ENCODE measurements at places on chromosomes 2 and 18. TPM values are rescaled to one million over a fixed set of nuclear protein-coding genes. Genes with fewer than 3 reads are reported as not detected.

GRCh38 chr18:53937037-53937436 lies 287.4 kb downstream of the MBD2 start:
- no peak for DNase-seq

ZNF521 gene
- 55.6 TPM for total RNA-seq

DNA sequence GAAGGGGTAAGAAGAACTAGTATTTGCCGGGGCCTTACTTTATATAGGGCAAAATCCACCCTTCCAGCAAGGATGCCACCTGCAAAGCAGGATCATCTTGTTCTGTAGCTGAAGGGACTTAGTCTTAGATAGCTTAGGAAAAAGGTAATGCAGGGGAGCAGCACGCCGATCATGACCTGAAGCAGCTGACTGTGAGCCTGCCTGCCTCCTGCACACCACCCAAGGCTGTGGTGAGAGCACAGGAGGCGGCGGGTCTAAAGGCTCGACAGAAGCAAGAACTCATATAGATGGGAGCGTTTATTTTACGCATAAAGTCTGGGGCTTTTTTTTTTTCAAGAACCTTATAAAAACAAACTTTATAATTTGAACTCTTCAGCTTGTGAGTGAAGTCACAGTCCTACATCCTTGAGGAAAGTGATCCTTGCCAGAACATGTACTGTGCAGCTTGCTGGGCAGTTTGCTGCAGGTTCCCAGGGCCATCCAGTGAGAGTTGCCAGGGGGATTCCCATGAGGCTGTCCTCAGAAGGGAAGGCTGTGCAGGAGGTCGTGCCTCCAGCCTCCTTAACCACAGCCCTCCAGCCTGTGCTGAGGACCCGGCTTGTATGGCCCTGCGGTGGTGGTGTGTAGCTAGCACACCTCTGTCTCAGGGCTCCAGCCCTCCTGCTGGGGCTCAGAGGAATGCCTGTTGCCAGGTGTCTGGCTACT lies 92.1 kb downstream of the RNF144A start:
- no peak for DNase-seq

DNA sequence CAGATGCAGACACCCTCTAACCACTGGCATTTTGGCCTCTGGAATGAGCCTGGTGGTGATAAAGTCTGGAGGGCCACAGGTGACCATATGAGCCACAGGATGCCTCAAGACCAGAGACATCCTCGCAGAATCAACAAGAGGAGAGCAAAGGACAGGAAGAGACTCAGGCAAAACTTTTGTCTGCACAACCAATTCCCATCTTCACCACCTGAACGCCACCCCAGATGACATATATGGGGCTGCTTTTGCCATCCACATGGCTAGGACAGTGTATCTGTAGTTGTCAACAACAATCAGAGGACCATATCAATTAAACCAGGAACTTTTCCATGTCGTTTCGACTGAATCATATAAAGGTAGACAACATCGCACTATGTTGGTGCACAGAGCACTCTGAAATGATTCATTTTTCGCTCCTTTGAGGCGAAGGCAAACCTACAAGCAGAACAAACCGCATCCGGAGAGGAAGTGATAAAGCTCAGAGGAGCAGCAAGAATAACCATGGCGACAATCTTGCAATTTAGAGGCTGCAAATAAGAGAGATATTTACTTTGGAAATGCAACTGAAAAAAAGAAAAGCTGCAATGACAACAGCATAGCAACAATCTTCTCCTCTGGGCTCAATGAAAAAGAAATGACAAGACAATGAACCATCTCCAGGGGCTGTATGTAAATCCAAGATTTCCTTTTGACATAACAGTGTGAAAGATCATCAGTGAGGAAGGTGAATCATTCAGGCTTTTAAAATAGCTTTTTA lies 204.5 kb downstream of the ARL4C start:
- DNase-seq = peak; percentile 71

DNA sequence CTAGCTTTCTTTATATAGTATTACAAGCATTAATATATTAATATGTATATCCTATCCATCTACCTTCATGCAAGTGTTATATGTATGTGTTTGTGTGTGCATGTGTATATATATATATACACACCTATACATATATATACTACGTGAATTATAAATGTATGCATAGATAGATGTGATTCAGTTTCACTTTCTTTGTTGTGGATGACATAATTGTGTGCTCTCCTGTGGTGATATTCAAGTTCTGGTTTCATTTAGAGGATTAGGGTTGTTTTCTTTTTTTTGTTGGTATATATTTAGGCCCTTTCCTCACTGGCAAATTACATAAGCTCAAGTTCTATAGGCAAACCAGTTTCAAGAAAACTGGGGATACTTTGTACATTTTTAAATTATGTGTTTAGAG lies 225.7 kb upstream of the FANCL start:
- no peak for DNase-seq

DTNA gene
- 5.7 TPM for total RNA-seq

DNA sequence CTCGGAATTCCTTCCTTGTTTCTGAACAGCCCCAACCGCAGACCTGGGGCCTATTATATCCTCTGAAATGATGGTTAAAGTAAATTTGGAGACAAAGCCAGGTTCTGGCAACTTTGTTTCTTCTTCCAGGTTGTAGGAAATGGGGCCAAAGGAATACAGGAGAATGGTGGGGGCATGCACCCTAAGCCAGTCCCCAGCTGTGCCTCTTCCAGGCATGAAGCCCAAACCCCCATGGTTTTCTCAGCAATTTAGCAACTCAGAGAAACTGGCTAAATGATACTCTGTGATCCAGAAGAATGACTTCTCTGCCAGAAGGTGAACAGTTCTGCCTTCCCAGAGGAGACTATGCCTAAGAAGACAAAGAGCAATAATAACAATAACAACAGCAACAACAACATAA lies 635.0 kb upstream of the FANCL start:
- no peak for DNase-seq

RAPGEF4 gene
- 6.1 TPM for total RNA-seq

UGT1A5 gene
- not detected for total RNA-seq

COX5B gene
- total RNA-seq = 219 TPM

DNA sequence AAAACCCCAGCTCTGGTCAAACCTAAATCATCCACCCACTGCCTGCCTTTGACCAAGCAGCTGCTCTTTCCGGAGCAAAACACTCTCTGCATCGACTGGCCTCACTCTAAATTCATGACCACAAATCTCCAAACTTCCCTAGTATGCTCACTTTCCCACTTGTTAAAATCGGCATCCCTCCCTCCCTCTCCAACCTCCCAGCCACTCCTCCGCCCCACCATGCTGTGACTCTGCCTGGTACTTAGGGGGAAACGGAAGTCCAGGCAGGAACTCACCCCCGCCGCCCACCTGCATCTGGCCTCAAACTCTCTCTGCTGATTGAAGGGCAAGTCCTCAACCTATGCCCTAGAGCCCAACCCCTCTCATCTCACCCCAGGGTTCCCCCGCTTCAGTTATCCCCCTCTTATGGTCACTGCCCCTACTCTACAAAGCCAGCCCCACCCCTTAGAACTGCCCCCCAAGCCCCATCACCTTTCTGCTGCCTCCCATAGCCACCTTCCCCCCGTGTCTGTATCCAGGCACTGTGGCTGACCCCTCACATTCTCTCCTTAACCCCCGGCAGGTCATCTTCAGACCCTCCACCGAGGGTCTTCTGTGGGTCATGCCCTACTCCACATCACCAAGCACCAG lies 3.8 kb upstream of the ADRA2B start:
- no peak for DNase-seq

IL1B gene
- 0.46 TPM for total RNA-seq

GRCh38 chr2:235046589-235046988 lies 94.8 kb downstream of the SH3BP4 start:
- DNase-seq = no peak

GRCh38 chr18:8911408-8912340 lies 190.8 kb upstream of the NDUFV2 start:
- no peak for DNase-seq

NCKAP5 gene
- 0.39 TPM for total RNA-seq

GRCh38 chr2:200212862-200213425 lies 93.5 kb upstream of the SPATS2L start:
- DNase-seq = no peak

DNA sequence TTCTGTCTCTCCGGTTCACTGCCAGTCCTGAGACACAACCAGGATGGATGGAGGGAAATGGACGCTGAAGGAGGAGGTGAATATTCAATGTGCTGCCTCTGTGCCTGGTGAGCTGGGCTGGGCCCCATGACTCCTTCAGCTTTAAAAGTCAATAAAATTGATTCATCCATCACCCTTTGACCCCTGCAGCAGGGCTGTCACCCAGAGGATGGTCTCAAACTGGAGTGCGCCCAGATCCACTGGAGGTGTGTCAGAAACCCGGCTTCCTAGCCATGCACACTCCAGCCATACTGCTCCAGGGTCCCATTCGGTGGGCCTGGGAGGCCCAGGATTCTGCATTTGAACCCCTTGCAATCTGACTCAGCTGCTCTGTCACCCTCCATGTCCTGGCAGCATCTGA lies 94.1 kb upstream of the BOD1L2 start:
- DNase-seq = no peak

GRCh38 chr18:1392865-1393734 lies 488.4 kb downstream of the ADCYAP1 start:
- no peak for DNase-seq

DNA sequence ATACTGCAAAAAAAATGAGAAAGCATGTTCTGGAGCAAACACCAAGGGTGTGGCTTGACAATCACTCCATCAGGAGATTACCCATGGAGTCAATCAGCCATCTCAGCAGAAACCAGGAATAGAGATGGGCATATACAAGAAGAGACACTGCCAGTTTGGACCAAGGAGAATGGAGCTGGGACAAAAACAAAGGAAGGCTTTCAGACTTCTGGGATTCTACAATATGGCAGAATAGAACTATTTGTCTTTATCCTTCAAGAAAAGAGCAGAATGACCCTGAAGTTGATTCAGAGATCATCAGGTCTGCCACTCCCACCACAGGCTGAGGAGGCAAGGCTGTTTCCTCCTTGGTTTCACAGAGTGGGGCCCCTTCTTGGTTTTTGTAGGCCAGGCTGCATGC lies 48.2 kb upstream of the KIF5C start:
- DNase-seq = no peak

DNA sequence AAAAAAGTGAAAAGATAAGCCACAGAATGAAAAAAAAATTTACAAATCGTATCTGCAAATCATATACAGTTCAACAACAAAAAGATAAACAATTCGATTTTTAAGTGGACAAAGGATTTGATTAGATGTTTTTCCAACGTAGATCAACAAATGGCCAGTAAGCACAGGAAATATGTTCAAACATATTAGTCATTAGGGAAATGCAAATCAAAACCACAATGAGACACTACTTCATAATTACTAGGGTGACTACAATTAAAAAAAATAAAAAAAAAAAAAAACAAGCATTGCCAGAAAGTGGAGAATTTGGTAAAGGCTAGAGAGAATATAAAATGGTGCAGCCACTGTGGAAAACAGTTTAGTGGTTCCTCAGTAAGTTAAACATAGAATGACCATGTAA lies 38.3 kb upstream of the RNU4ATAC start:
- DNase-seq = no peak

DNA sequence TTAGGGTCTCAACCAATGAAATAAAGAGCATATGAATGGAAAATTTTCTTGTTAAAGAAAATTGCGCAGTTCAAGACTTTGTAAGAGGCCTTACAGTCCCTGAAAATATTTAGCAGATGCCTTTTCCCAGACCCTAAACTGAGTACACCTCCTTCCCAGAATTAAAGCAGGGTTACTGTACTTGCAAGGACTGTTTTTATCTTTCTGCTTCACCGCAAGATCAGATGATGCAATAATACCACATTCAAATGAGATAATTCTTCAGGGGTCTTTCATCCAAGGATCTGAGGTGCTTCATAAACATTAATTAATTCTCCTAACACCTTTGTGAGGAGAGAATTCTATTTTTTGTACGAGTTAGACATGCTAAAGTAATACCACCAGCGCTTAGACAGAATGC lies 1071.8 kb upstream of the PIK3C3 start:
- no peak for DNase-seq

ABCA12 gene
- under 0.01 TPM for total RNA-seq

GRCh38 chr2:116489944-116490343 lies 1324.5 kb upstream of the DDX18 start:
- no peak for DNase-seq

- DNase-seq = no peak
Observed at GRCh38 chr2:121505005-121505404, 25.7 kb upstream of the RNU4ATAC start.

- DNase-seq = no peak
Observed at GRCh38 chr2:28360058-28360717, 32.5 kb upstream of the FOSL2 start.

IL36A gene
- not detected for total RNA-seq

ASB18 gene
- not detected for total RNA-seq

MROH2A gene
- not detected for total RNA-seq

STK16 gene
- 22.2 TPM for total RNA-seq

DNA sequence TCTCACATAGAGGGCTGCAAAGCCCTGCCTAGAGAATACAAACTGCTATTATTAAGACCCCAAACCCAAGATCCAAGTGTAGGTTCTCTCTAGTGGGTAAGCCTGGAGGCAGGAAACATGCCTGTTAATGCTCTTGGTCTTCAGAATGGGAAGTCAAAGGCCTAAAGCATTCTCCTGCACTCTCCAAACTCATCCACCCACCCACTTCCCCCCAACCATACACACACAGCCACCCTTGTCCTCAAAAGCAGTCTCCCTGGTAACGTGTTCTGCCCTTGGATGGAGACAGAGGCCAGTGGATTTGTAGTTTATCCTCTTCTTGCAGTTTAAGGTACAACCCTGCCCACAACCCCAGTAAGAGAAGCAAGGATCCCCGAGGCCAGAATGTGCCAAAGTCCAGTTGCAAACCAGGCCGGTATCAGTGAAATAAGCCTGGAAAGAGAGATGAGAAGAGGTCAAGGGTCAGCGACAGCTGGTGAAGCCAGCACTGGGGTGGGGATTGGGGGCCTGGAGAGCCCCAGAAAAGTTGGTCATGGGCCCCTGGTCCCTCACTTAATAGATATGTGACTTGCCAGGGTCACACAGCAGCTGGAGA lies 23.0 kb downstream of the TMEM247 start:
- no peak for DNase-seq

- no peak for DNase-seq
Observed at GRCh38 chr2:120586507-120587278, 149.0 kb upstream of the GLI2 start.

GRCh38 chr2:237222178-237222577 lies 136.5 kb downstream of the COPS8 start:
- DNase-seq = no peak

GRCh38 chr2:164794432-164795231 lies 47.0 kb downstream of the COBLL1 start:
- DNase-seq = peak; percentile 69
